Activated B cell treated with CpG ODN at 0.5 μM for 24 hours (primary cell): ENCODE measurements at places on chromosomes 7 and 10.

DNA sequence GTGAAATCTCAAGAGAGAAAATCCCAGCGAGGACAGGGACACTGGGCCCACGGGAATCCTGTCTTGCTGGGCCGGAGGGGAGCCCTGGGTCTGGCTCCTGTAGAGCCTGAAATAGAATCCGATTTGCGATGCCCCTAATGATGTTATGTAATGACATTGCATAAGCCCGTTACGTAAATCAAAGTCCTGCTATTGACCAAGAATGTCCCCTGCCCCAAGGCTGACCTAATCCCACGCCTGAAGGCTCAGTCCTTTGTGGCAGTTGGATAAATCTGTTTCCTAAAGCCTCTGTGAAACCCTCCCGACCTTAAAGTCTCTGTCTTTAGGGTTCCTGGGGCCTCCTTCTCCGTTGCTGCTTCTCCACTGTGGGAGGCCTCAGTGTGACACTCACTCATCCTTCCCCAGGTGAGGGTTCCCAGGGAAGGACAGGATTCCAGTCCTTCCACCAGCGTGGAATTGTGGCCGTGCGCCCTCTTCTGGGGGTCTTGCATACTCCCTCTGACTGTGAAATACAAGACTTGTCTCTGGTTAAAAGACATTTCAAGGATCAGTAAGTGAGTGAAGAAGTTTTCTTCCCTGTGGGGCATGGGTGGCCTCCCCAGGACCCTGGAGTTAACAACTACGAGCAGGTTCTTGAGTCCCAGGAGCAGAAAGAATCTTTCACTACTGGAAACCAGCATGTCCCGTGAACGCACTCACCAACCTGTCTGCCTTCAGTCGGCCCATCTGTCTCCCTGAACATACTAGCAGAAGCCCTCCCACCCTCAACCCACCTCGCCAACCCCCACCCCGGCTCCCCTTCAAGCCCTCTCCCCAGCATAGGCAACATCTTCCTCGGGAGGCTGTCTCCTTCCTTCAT is 19.8 kb downstream of the ZNF467 start:
- H3K4me1 ChIP-seq, result no peaks in the 10 kb centered on the region
- H3K27me3 ChIP-seq, result peaks cover 8% of the 10 kb centered on the region
- DNase-seq, result no peak
- no peaks in the 10 kb centered on the region for H3K36me3 ChIP-seq
- no peak overlapping the region for H3K27ac ChIP-seq

- H3K36me3 ChIP-seq, result no peaks in the 10 kb centered on the region
- H3K27ac ChIP-seq, result no peak overlapping the region
- no peak overlapping the region for H3K4me3 ChIP-seq
- H3K27me3 ChIP-seq, result no peaks in the 10 kb centered on the region
- H3K4me1 ChIP-seq, result peaks cover 3% of the 10 kb centered on the region
- no peak for DNase-seq
Measured at GRCh38 chr10:77578583-77579227, 58.9 kb downstream of the KCNMA1 start.

GRCh38 chr10:33370434-33370930 is 36.0 kb upstream of the NRP1 start:
- DNase-seq, result no peak
- H3K27me3 ChIP-seq, result no peaks in the 10 kb centered on the region
- H3K4me3 ChIP-seq, result no peak overlapping the region
- no peaks in the 10 kb centered on the region for H3K4me1 ChIP-seq
- H3K36me3 ChIP-seq, result no peaks in the 10 kb centered on the region

DNA sequence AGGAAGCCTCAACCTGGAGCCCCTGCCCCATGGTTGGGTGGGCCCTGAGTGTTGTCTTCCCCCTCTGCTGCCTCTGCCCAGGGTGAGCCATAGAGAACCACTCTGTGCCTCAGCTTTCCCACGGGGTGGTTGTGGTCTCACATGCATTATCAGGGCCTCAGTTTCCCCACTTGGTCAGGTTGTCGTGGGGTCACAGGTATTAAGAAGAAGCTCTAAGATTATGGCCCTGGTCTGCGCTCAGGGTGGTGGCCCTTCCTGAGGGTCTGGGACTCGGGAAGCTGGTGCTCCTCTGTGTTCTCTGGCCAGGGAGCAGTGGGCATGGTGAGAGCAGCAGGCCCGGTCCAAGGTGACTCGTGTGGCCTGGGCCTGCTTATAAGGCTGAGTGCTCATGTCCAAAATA is 17.8 kb downstream of the LRRC27 start:
- no peak for DNase-seq
- peaks cover 13% of the 10 kb centered on the region for H3K4me1 ChIP-seq
- peaks cover 30% of the 10 kb centered on the region for H3K36me3 ChIP-seq
- no peak overlapping the region for H3K27ac ChIP-seq

DNA sequence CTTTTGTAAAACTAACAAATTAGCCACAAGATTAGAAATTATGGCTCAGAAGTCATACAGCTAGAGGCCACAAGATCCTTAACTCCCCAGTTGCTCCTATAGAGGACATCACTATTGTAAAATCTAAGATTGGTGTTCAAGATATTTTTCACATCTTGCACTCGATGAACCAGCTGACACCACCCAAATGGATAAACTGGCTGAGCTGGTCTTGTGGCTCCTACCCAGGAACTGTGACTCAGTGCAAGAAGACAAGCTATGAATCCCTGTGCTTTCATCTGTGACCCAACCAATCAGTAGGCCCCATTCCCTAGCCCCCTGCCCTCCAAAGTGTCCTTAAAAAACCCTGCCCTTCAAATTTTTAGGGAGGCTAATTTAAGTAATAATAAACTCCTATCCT is 27.9 kb upstream of the R3HCC1L start:
- DNase-seq, result no peak
- H3K36me3 ChIP-seq, result no peaks in the 10 kb centered on the region
- no peak overlapping the region for H3K4me3 ChIP-seq
- peaks cover 23% of the 10 kb centered on the region for H3K27me3 ChIP-seq
- H3K4me1 ChIP-seq, result no peaks in the 10 kb centered on the region

GRCh38 chr10:7188456-7189050 is 222.3 kb downstream of the SFMBT2 start:
- H3K4me1 ChIP-seq, result peaks cover 51% of the 10 kb centered on the region
- H3K4me3 ChIP-seq, result no peak overlapping the region
- H3K36me3 ChIP-seq, result peaks cover 27% of the 10 kb centered on the region
- DNase-seq, result no peak
- H3K27ac ChIP-seq, result no peak overlapping the region

- peaks cover 7% of the 10 kb centered on the region for H3K4me1 ChIP-seq
- H3K4me3 ChIP-seq, result no peak overlapping the region
- DNase-seq, result no peak
- no peaks in the 10 kb centered on the region for H3K27me3 ChIP-seq
Measured at GRCh38 chr7:17031906-17032551, 150.2 kb upstream of the AGR3 start.

DNA sequence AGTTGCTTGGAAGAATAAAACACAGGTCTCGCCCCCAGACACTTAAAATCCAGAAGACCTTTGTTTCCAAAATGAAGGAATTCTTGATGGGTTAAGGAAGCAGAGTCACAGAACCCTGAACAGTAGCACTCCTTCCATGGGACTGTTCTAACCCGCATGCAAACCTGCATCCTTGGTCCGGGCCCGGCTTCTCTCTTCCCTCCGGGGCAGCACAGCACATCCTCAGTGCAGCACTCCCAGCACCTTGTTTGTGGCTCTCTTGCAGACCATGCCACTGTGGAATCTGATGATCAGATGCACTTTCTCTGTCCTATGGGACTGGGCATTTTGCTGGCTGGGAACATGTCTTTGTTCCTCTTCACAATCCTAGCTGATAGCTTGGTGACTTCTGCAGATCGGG is 33.5 kb downstream of the INSYN2A start:
- DNase-seq, result no peak
- no peaks in the 10 kb centered on the region for H3K36me3 ChIP-seq
- H3K27ac ChIP-seq, result no peak overlapping the region
- H3K27me3 ChIP-seq, result no peaks in the 10 kb centered on the region
- no peak overlapping the region for H3K4me3 ChIP-seq

DNA sequence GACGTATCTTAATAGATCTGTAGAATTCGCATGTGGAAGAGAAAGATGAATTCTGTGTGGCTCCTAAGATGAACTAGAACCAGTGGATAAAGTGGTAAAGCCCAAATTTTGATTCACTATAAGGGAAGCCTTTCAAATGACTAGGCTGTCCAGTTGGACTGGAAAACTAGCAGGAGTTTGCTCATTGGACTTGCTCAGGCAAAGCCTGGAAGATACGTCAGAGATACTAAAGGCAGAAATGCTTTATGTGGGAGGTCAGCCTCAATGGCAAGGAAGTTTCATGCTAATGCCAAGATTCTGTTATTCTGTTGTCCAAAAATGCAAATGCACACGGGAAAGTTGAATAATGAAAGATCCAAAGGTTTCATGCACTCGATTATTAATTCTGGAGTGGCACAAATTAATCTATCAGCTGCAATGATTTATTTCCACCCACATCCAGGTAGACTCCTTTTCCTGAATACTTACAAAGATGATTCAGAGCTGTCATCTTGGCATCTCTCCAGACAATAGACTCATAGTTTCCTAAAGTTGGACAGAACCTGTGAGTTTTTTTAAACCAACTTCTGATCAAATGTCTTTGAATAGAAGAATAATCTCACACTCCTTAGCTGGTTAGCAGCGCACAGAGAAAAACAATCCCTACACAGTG is 20.5 kb upstream of the PPP1R3C start:
- peaks cover 6% of the 10 kb centered on the region for H3K27me3 ChIP-seq
- no peak overlapping the region for H3K27ac ChIP-seq
- no peak for DNase-seq
- no peaks in the 10 kb centered on the region for H3K4me1 ChIP-seq
- no peak overlapping the region for H3K4me3 ChIP-seq

DNA sequence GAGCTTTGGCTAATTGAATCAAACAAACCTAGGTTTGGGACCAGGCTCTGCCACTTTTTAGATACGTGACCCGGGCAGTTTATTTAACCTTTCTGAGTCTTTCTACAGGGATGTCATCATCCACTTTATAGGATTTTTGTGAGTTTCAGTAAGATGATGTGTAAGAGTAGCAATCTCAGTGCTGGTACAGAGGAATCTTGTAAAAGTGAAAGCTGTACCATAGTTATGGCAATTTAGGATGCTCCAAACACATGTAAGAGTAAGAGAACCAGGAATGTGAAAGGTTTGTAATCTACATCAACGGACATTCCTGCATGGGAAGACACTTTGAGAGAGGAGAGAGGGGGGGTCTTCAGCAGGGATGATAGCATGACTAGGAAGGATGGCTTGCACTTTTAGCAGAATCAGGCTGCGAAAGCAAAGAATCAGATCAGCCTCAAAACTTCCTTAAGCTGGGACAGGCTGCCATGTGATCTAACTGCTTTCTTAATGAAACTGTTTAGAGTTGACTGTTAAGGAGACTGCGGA is 968 bp downstream of the NOLC1 start:
- H3K27me3 ChIP-seq, result no peaks in the 10 kb centered on the region
- H3K4me1 ChIP-seq, result peaks cover 35% of the 10 kb centered on the region
- peaks cover 83% of the 10 kb centered on the region for H3K36me3 ChIP-seq

DNA sequence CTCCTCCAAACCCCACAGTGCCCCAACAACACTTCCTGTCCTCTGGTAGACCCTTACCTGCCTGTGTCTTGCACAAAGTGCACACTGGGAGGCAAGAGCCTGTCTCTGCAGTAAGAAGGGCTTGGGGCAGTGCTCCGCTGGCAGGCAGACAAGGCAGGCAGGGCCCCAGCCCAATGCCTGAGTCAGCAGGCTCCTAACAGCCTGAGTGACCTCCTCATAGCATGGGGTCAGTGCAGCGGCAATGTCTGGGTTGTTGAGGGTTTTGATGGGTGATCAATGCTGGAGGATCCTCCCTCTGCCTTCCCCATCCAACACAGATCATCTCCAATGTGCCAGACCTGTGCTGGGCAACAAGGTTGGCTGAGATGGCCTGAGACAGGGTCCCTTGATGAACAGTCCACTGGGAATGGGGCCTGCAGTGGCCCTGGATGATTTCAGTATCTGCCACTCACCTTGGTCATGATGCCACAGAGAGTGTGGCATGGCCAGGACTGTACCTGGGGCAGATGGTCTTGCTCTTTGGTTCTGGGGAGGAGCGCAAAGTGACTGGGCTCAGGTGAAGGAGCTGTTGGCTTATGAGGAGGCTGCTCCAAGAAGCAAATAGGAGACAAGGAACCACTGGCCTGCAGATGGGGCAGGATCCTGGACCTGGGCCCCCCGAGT is 55.6 kb upstream of the CAMK2B start:
- H3K36me3 ChIP-seq, result peaks cover 45% of the 10 kb centered on the region
- H3K4me3 ChIP-seq, result no peak overlapping the region
- peaks cover 19% of the 10 kb centered on the region for H3K4me1 ChIP-seq
- no peak overlapping the region for H3K27ac ChIP-seq
- DNase-seq, result no peak

DNA sequence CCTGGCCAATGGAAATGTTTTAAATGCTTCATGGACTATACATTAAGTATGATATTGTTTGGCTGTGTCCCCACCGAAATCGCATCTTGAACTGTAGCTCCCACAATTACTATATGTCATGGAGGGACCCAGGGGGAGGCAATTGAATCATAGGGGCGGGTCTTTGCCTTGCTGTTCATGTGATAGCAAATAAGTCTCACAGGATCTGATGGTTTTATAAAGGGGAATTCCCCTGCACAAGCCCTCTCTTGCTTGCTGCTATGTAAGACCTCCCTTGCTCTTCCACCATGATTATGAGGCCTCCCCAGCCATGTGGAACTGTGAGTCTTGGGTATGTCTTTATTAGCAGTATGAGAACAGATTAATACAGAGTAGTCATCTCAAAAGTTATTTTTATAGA is 32.4 kb upstream of the GRB10 start:
- no peak overlapping the region for H3K27ac ChIP-seq
- H3K4me3 ChIP-seq, result no peak overlapping the region
- no peak for DNase-seq
- H3K27me3 ChIP-seq, result peaks cover 1% of the 10 kb centered on the region
- H3K4me1 ChIP-seq, result no peaks in the 10 kb centered on the region

DNA sequence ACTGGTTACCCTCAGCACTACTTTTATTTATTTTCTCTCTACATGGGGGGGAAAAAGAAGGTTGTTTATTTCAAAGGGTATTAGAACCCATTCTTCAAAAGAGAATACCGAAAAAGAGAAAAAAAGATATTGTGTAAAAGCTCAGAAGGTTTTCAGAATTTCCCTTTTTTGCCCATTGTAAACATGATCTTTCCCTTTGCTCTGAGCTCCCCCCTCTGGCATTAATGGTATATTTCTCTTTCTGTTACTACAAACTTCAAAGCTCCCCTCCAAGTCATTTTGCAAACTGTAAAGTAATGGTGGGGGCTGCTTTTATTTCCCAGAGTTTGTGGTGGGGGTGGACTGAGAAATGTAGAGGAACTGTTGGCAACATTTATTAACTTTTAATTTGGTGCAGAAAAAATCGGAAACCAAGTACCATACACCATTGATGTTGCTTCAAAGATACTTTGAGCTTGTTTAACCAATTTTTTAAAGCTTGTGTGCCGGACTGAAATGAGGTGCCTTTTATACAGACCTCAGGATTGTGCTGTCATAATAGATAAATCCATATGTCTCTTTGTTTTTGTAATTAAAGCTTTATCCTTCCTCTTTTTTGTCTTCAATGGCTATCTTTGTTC is 181.5 kb downstream of the EXOC4 start:
- H3K36me3 ChIP-seq, result no peaks in the 10 kb centered on the region
- no peak for DNase-seq
- H3K27ac ChIP-seq, result no peak overlapping the region
